NCI-H345 (cell line): ENCODE measurements at places on chromosomes 16 and 17.
A peak's percentile ranks its signal among the peaks of the same experiment; 100 is the strongest.

GRCh38 chr16:22329199-22329695, 32.0 kb downstream of the POLR3E start:
- DNase-seq: no peak

DNA sequence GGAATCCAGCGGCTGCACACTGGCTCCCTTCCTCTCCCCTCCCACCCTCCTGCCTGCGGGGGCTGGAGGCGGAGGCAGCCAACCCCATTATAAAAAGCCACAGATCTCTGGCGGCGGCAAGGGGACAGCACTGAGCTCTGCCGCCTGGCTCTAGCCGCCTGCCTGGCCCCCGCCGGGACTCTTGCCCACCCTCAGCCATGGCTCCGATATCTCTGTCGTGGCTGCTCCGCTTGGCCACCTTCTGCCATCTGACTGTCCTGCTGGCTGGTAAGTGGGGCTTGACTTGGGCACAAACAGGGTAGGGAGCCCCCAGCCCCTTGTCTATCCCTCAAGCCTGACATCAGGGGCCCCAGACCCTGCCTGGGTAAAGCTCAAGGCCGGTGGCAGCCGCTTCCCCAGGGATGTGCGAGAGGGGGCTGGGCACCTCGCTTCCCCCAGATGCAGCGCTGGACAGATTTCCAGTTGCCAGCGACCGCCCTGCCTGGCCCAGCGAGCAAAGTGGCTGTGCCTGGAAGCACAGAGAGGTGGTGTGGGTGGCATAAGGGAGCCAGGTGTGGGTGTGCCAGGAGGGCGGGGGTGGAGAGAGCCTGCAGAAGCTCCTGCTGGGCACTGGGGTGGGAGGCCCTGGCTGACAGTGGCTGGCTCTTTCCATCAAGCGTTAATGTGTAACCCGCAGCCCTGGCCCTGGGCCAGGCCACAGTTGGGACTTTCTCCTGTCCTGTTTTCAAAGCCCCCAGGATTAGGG, at the start of gene CX3CL1:
Gene CX3CL1 (plus strand): TSS at position 119 of the 745 bp plus-strand sequence. CDS start 79 bp downstream, at position 198.
- DNase-seq: no peak

- no peak for DNase-seq
These were observed 49.7 kb downstream of the MSI2 start for GRCh38 chr17:57305908-57306504.

DNA sequence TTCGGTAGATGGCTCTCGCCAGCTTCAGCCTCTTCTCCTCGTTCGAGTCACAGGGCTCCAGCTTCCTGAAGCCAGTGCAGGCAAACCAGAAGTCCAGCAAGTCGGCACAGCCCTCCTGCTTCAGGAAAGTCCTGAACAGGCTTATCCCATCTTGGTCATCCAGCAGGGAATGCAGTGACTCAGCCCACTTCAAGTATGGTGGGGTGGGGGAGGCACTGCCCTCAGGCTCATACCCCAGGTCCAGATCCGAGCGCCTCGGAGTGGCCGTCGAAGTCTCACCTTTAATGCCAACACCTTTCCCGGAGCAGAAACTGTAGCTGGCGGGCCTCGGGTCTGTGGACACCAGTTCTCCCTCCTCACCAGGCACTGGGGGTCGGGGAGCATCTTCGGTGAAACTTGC, 5.9 kb downstream of the AXIN1 start:
- no peak for DNase-seq

DNA sequence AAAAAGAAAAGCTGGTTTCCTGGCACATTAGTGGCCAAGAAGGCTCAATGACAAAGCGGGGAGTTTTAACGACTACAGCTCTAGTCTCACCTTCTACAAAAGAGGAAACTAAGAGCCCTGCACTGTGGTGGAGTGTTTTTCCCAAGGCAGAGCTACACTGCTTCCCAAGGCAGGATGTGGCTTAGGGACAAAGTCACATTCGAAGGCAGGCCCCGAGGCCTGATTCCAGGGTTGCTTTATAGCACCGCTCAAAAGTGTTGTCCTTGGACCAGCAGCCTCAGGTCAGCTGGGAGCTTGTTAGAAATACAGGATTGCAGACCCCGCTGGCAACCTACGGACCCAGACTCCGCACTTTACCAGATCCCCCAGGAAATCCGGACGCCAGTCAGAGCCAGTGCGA, 23.8 kb downstream of the TMEM92 start:
- no peak for DNase-seq

- DNase-seq: no peak
These were observed 78.5 kb upstream of the C16orf82 start for GRCh38 chr16:26988186-26988585.

DNA sequence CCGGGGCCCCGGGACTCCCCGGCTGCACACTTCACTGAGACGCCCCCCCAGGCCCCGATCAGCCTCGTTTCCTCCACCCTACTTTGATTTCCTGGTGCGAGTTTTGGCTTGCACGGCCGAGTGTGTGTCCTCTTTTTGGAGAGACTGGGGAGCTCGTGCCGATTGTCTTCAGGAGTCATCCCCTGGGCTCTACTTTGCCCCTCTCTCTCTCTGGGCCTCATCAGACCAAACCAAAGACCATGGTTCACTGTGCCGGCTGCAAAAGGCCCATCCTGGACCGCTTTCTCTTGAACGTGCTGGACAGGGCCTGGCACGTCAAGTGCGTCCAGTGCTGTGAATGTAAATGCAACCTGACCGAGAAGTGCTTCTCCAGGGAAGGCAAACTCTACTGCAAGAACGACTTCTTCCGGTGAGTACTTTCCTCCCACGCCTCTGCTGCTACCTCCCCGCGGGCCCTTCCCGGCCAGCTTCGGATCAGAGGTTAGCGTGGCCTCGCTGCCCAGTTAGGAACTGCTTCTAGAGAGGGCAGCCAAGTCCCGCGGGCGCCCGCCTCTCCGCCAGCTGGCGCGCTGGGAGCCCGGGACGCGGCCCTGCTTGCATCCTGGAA, 787 bp downstream of the LHX1 start:
- DNase-seq: peak; percentile 22

GRCh38 chr16:22670551-22671041, 143.4 kb upstream of the HS3ST2 start:
- DNase-seq: no peak

DNA sequence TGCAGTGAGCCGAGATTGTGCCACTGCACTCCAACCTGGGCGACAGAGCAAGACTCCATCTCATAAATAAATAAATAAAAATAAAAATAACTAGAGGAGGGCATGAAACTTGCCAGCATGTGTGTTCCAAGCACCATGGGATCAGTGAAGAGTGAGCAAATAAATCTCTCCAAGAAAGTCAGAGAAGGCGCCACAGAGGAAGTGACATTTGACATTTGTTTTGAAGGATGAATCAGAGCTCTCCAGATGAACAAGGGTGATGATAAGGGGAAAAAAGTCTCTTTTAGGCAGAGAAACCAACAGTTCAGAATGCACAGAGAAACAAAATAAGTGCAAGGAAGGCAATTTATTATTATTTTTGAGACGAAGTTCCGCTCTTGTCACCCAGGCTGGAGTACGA, 50.3 kb downstream of the IST1 start:
- DNase-seq: no peak

DNA sequence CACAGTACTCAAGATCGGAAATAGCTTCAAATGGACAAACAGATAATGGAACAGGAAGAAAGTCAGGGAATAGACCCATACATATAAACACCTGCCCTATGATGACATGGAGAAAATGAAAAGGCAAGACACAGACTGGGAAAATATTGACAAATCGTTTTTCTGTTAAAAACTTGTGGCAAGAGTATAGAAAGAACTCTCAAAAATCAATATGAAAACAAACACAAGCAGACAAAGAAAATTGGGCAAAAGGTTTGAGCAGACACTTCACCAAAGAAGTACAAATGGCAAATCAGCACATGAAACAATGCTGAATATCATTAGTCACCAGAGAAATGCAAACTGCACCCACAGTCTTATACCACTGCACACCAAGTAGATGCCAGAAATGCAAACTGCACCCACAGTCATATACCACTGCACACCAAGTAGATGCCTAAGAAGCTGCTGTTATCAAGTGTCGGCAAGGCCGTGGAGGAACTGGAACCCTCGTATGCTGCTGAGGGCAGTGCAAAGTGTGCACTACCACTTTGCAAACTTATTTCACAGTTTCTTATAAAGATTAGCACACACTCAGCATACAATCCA, 123.5 kb upstream of the CHMP6 start:
- no peak for DNase-seq

DNA sequence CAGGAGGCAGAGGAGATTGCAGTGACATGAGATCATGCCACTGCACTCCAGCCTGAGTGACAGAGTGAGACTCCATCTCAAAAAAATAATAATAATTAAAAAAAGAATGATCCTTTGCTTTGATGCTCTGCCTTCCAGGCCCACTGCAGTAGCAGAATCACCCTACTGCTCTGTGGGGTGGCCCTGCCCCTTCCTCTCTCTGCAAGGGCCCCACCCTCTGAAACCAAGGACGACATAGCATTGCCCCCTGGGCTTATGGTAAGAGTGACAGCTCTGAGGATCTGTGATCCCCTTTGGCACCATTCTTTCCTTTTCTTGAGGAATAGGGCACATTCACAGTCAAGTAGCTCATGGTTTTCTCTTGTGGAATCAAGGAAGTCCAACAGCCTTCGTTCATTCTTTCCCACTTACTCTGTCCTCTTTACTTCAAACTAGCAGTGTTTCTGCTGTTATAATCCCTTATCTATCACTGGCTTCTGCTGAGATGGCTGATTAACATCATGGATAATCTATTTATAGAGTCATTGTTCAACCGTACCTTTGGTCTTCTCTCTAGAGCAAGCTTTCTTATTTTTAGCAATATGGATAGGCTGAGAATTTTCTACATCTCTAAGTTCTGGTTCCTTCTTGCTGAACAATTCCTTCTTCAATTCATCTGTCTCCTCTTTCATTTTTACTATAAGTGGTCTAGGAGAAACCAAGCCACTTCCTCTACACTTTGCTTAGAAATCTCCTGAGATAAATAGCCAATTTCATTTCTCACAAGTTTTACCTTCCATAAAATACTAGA, 14.1 kb downstream of the RAD51C start:
- no peak for DNase-seq

DNA sequence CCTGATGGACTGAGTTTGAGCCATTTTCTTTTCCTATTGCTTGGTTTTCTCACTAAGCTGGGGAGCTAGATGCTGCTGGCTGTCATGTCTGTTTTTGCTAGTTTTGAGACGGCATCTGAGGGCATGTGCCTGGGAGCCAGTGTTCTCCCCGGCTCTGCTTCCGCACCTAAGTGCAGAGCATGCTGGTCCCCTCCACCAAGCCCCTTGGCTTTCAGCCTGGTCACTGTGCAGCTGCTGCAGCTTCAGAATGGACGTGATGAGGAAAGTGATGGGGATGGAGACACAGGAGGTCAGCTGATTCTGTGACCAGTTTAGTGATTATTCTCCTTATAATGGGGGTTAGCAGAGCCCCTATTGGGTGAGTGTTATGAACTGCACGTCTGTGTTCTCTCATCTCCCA, 28.5 kb downstream of the DNAH17 start:
- no peak for DNase-seq

DNA sequence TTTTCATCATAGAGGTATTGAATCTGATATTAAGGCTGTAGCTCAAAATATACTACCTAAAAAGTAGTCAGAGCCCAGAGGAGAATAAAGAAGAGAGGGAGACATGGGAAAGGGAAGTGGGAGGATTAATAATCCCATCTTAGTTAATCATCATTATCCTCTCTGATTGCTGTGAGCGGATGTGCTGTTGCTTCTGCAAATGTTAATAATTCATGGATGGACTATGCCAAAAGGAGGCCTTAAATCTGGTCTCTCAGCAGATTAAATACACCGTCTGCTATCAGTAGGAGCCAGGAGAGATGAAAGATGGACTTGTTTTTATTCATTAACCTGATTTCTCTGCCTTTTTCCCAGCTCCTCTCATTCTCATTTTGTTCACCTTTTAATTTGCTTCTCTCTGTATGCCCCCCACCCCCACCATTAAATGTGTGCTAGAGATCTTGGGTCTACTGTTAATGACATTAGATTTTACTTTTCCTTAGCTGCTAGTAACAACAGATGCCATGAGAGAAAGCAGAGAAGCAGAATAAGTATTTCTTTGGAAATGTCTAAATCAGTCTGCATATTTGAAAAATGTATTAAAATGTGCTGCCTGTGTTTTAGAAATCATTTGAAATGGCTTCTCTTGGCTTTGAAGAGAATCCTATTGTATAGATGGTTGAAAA, 44.2 kb downstream of the NUP93 start:
- DNase-seq: no peak

- no peak for DNase-seq
These were observed 187.2 kb upstream of the CHMP6 start for GRCh38 chr17:80804466-80804865.

GRCh38 chr17:82003411-82004381, 19.0 kb downstream of the CENPX start:
- DNase-seq: no peak

- DNase-seq: no peak
These were observed 7.6 kb upstream of the CNP start for GRCh38 chr17:41959030-41959335.

- no peak for DNase-seq
These were observed 6.5 kb upstream of the PRR29 start for GRCh38 chr17:63991611-63992010.

- DNase-seq: no peak
These were observed 78.9 kb upstream of the LHX1 start for GRCh38 chr17:36858119-36859002.

GRCh38 chr16:74607962-74608356, 1.0 kb upstream of the GLG1 start:
- no peak for DNase-seq

- no peak for DNase-seq
These were observed 16.2 kb upstream of the SPNS2 start for GRCh38 chr17:4482338-4483011.

GRCh38 chr16:30026449-30026848, 3.5 kb downstream of the C16orf92 start:
- DNase-seq: no peak

DNA sequence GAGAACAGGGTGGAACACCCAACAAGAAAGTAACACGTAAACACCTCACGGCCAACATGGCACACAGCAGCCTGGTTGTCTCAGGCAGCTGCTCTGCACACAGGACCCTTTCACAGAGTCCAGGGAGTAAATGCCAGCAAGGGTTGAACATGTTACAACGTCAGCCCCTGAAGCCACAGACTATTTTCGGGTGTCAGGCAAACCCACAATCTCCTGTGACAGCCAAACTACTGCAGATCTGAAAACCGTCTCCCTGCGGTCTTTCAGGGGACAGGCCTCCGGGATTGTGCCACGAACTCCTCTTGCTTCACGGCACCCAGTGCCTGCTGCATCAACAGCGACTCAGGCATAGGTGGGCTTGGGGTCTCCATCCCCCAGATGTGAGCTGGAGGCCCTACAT, 127.7 kb downstream of the XYLT1 start:
- DNase-seq: no peak

GRCh38 chr17:54426296-54426886, 474.3 kb upstream of the TOM1L1 start:
- DNase-seq: no peak
